ENCODE measurements at places on chromosomes 5 and 9.

GRCh38 chr5:20360263-20360662 lies 372.3 kb upstream of the CDH18 start:
- H3K27ac ChIP-seq = no peak overlapping the region
- no peaks in the 10 kb centered on the region for H3K4me1 ChIP-seq
- H3K36me3 ChIP-seq = no peaks in the 10 kb centered on the region
- DNase-seq = no peak
- no peak overlapping the region for H3K4me3 ChIP-seq

GRCh38 chr9:69976152-69976551 lies 67.5 kb upstream of the MAMDC2 start:
- no peaks in the 10 kb centered on the region for H3K27me3 ChIP-seq
- DNase-seq = peak; percentile 87
- peaks cover 28% of the 10 kb centered on the region for H3K4me1 ChIP-seq
- no peaks in the 10 kb centered on the region for H3K36me3 ChIP-seq

DNA sequence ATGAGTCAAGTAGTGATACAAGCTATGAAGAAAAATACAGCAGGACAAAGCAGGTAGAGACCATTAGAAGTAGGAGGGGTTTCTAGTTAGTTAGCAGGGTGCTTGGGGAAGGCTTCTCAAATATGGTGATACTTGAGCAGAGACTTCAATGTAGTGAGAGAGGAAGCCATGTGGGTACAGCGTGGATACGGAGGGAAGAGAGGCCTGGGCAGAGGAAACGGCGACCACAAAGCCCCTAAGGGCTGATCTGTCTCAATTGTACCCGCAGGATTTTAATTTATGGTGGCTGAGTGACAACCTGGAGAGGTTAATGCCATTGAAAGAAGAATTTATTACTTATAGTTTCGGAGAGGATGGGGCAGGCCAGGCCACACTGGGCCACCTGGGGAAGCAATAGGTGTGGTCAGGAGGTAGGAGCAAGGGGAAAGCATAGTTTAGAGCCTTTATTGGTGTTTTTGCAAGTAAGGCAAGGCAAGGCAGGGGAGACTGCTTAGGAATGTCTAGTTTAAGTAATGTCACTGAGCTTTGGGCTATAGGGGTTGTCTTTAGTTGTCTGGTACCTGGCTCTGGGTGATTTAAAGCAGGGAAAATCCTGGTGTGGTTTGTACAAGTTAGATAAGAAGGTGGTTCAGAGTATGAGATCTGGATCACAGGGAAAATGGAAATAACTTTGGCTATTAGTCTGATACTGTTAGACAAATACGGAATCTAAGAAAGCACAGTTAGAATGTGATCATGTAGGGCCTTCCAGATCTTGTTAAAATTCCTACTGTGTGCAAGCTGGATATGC lies 42.6 kb downstream of the GCNT4 start:
- no peak overlapping the region for H3K27ac ChIP-seq
- H3K27me3 ChIP-seq = no peaks in the 10 kb centered on the region
- no peaks in the 10 kb centered on the region for H3K4me1 ChIP-seq

DNA sequence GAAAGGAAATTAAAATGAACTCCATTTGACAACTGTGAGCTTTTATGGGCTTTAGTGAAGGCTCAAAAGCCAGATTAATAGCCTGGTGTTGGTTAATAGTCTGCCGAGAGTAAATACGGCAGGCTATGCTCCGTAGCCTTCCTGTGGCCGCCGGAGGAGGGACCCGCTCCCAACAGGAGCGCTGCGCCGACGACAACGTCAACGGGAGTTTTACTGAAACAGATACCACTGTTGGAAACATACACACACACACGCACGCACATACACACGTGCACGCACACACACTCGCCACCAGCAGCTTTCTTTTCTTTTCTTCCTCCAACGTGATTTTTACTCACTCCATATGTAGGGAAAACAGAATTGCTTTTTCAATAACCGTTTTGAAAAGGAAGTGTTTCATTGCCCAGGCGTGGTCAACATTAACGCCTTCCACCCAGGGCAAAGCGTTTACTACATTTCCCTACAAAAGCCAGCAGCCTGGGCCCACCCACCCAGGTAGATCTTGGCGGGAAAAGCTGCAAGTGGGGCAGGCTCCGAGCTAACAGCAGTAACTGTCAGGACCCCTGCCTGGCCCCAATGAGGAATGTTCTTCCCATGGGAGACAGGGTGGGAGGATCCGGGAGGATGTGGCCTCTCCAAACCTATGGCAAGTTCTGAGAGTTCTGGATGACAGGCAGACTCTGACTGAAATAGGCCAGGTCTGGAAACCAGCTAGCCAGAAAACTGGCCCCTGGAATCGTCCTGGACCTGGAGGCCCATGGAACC lies 72.3 kb downstream of the PAX5 start:
- no peak for DNase-seq
- H3K4me3 ChIP-seq = no peak overlapping the region
- H3K4me1 ChIP-seq = no peaks in the 10 kb centered on the region
- H3K27me3 ChIP-seq = peaks cover 14% of the 10 kb centered on the region
- no peak overlapping the region for H3K27ac ChIP-seq

- DNase-seq = no peak
- H3K27me3 ChIP-seq = no peaks in the 10 kb centered on the region
- no peak overlapping the region for H3K27ac ChIP-seq
These were observed 196.2 kb downstream of the MARCHF11 start for GRCh38 chr5:15983392-15983791.

GRCh38 chr5:112694853-112695709 lies 42.6 kb upstream of the APC start:
- H3K27me3 ChIP-seq = no peaks in the 10 kb centered on the region
- no peak overlapping the region for H3K27ac ChIP-seq
- H3K4me3 ChIP-seq = no peak overlapping the region

DNA sequence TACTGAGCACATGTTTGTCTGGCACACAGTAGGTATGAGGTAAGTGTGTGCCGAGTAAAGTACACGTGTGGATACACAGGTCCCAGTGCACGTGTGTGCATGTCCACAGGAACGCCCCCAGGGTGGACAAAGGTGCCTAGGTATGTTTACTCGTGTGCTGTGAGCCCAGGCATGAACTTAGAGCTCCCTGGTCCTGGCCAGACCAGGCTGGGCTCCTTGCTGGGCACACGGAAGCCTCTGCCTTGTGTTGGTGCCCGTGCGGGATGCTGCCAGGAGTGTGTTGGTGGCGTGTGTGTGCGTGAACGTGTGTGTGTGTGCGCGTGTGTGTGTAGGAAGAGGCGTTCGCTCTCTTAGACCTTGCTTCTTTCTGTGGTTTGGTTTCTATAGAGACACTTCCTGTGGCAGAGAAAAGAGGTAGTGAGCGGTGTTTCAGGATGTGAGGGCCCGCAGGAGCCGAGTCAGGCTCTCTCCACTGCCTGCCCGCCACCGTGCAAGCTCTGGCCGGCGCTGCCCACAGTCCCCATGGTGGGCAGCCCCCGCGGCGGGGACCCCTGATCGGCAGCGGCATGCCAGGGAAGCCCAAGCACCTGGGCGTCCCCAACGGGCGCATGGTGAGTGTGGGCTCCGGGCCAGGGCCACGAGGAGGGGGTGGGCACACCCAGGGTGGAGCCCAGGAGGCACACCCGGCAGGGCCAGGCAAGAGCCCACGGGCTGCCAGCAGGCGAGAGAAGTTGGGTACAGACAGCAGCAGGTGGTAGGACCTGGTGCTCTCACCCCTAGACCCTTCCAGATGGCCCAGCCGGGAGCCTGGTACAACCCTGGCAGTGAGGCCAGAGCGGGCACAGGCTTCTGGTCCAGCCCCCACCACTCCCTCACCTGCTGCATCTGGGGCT lies at the start of gene RGS14:
Gene RGS14, plus strand, starts transcription at position 466 of the 893 bp plus-strand sequence. Its CDS starts 101 bp downstream, at position 567.
- peaks cover 9% of the 10 kb centered on the region for H3K4me1 ChIP-seq
- H3K27ac ChIP-seq = no peak within 1 kb of the TSS
- H3K4me3 ChIP-seq = peak within 1 kb of the TSS; percentile 13
- no peaks in the 10 kb centered on the region for H3K36me3 ChIP-seq
- 0 out of 2 replicates have a peak, but pooled peaks cover 3% of the 10 kb centered on the region for H3K27me3 ChIP-seq

DNA sequence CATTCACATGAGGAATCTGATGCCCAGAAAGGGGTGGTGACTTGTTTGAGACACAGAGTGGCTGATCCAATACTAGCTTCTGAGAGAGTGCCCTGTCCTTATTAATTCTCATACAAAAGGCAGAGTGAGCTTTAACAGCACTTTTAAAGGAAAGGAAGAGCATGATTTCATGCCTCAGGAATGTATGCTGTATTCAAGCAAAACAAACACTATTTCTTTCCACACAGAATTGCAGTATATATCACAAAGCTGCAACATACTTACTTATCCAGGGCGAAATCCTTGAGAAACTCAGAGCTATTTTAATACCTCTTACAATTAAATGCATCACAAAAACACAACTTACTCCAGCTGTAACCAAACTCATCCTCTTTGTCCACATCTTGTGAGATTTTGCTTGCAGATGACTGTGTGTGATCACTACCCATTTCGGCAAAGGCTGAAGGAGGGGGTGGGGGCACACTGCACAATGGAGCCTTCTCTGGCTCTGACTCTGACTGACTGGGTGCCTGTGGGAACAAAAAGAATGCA lies 139.8 kb downstream of the MPDZ start:
- peaks cover 13% of the 10 kb centered on the region for H3K4me1 ChIP-seq
- DNase-seq = peak; percentile 83
- peak overlapping the region; percentile 81 for H3K27ac ChIP-seq
- H3K27me3 ChIP-seq = no peaks in the 10 kb centered on the region
- peaks cover 8% of the 10 kb centered on the region for H3K36me3 ChIP-seq
- no peak overlapping the region for H3K4me3 ChIP-seq

- H3K4me1 ChIP-seq = no peaks in the 10 kb centered on the region
- no peaks in the 10 kb centered on the region for H3K36me3 ChIP-seq
- H3K27me3 ChIP-seq = no peaks in the 10 kb centered on the region
- no peak for DNase-seq
- H3K4me3 ChIP-seq = no peak overlapping the region
These were observed 178.7 kb downstream of the WDR70 start for GRCh38 chr5:37557734-37558293.

- H3K36me3 ChIP-seq = no peaks in the 10 kb centered on the region
- H3K27ac ChIP-seq = peak overlapping the region; percentile 71
- H3K27me3 ChIP-seq = no peaks in the 10 kb centered on the region
- H3K4me3 ChIP-seq = peak overlapping the region; percentile 14
These were observed 114.5 kb upstream of the NR5A1 start for GRCh38 chr9:124621371-124622328.

GRCh38 chr5:39447059-39447458 lies 22.3 kb upstream of the DAB2 start:
- no peaks in the 10 kb centered on the region for H3K27me3 ChIP-seq
- H3K27ac ChIP-seq = peak overlapping the region; percentile 44
- peaks cover 25% of the 10 kb centered on the region for H3K4me1 ChIP-seq
- no peaks in the 10 kb centered on the region for H3K36me3 ChIP-seq
- no peak overlapping the region for H3K4me3 ChIP-seq

- H3K4me1 ChIP-seq = no peaks in the 10 kb centered on the region
- no peak overlapping the region for H3K27ac ChIP-seq
- H3K4me3 ChIP-seq = no peak overlapping the region
- no peak for DNase-seq
- no peaks in the 10 kb centered on the region for H3K36me3 ChIP-seq
These were observed 15.2 kb downstream of the HCN1 start for GRCh38 chr5:45680950-45681349.

GRCh38 chr9:19114680-19115270 lies 12.1 kb upstream of the HAUS6 start:
- H3K4me3 ChIP-seq = no peak overlapping the region
- H3K27me3 ChIP-seq = no peaks in the 10 kb centered on the region
- peaks cover 22% of the 10 kb centered on the region for H3K36me3 ChIP-seq
- DNase-seq = no peak

GRCh38 chr9:95143591-95144561 lies 173.6 kb downstream of the FANCC start:
- H3K27ac ChIP-seq = no peak overlapping the region
- peak; percentile 27 for DNase-seq
- no peaks in the 10 kb centered on the region for H3K27me3 ChIP-seq
- H3K4me1 ChIP-seq = peaks cover 30% of the 10 kb centered on the region

DNA sequence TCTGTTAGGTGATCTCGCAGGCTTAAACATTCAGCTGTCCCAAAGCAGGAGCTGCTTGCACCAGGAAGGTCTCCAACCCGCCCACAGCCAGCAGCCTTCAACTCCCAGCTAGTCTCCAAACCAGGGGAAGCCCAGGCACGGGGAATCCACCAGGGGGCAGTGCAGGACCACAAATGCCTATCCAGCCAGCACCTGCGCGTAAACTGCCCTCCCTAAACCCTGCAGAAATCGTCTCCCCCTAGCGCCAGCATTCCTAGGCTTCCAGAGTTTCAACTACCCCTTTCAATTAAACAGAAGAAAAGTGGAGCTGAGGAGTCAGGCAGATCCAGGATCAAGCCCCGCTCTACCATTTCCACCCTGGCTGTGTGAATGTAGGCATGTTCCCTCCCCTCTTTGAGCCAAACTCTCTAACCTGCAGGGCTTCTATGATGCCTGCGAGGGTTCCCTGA lies 72.0 kb downstream of the HRH2 start:
- no peak overlapping the region for H3K4me3 ChIP-seq
- DNase-seq = peak; percentile 94
- no peaks in the 10 kb centered on the region for H3K27me3 ChIP-seq
- H3K27ac ChIP-seq = no peak overlapping the region

DNA sequence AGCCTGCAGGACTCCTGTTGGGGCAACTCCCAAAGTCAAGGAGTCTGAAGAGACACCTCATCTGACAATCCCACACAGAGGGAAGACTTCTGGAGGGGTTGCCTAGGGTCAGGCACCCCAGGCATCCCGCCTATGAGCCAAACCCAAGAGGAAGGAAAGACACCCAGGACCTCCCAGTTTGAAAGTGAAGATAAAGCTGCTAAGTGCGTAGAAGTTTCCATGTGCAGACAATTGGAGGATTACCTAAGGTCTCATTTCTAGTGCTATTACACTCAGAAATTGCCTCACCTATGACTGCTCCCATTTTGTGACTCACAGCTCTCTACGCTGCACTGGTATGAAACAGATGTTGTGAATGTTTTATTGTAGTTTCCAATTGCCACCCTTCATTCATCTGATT lies 322.9 kb downstream of the SLIT3 start:
- H3K4me3 ChIP-seq = no peak overlapping the region
- peak overlapping the region; percentile 83 for H3K27ac ChIP-seq
- peak; percentile 92 for DNase-seq
- no peaks in the 10 kb centered on the region for H3K36me3 ChIP-seq

- H3K4me3 ChIP-seq = no peak overlapping the region
- DNase-seq = no peak
- no peaks in the 10 kb centered on the region for H3K36me3 ChIP-seq
- H3K27me3 ChIP-seq = peaks cover 46% of the 10 kb centered on the region
These were observed 38.9 kb downstream of the SLC9A3 start for GRCh38 chr5:485113-485945.

GRCh38 chr9:86178503-86178902 lies 79.1 kb upstream of the GOLM1 start:
- no peak overlapping the region for H3K27ac ChIP-seq
- H3K36me3 ChIP-seq = no peaks in the 10 kb centered on the region
- no peak overlapping the region for H3K4me3 ChIP-seq
- H3K4me1 ChIP-seq = no peaks in the 10 kb centered on the region

- no peaks in the 10 kb centered on the region for H3K27me3 ChIP-seq
- no peak for DNase-seq
- H3K4me3 ChIP-seq = no peak overlapping the region
- H3K36me3 ChIP-seq = no peaks in the 10 kb centered on the region
- H3K27ac ChIP-seq = no peak overlapping the region
These were observed 6.3 kb upstream of the ADAM19 start for GRCh38 chr5:157581901-157582300.

GRCh38 chr5:178496642-178497041 lies 93.6 kb downstream of the COL23A1 start:
- H3K36me3 ChIP-seq = no peaks in the 10 kb centered on the region
- H3K4me3 ChIP-seq = no peak overlapping the region

GRCh38 chr5:366541-367357 lies 45.2 kb downstream of the AHRR start:
- H3K4me3 ChIP-seq = no peak overlapping the region
- no peak overlapping the region for H3K27ac ChIP-seq
- no peaks in the 10 kb centered on the region for H3K27me3 ChIP-seq
- H3K4me1 ChIP-seq = peaks cover 26% of the 10 kb centered on the region
- H3K36me3 ChIP-seq = peaks cover 30% of the 10 kb centered on the region
